ENCODE measurements at places on chromosomes 13 and 19. TPM values are rescaled to one million over a fixed set of nuclear protein-coding genes. Genes with fewer than 3 reads are reported as not detected.

ZNF850 gene
- total RNA-seq = 5.3 TPM

KLK15 gene
- not detected for total RNA-seq

DOCK6 gene
- 2.8 TPM for total RNA-seq

IZUMO4 gene
- total RNA-seq = 2.8 TPM

ZNF726 gene
- total RNA-seq = 8.7 TPM

MPV17L2 gene
- total RNA-seq = 23.4 TPM

PALM gene
- total RNA-seq = not detected

GRIK5 gene
- not detected for total RNA-seq

CD209 gene
- total RNA-seq = not detected

SMARCA4 gene
- 106 TPM for total RNA-seq

ZNF738 gene
- total RNA-seq = 6.5 TPM

RASIP1 gene
- total RNA-seq = not detected

WDR87 gene
- total RNA-seq = not detected

C5AR2 gene
- total RNA-seq = 0.30 TPM

ING1 gene
- total RNA-seq = 19.2 TPM

TRIP10 gene
- total RNA-seq = 38.7 TPM

EBI3 gene
- 0.63 TPM for total RNA-seq

GARIN5A gene
- 0.17 TPM for total RNA-seq

LYL1 gene
- total RNA-seq = not detected

U2AF1L4 gene
- 13.3 TPM for total RNA-seq

DCLK1 gene
- total RNA-seq = 5.2 TPM

RXFP2 gene
- not detected for total RNA-seq

BCL3 gene
- 4.0 TPM for total RNA-seq

AP1M2 gene
- total RNA-seq = 5.8 TPM

PEAK3 gene
- total RNA-seq = 0.35 TPM

DMRTC2 gene
- not detected for total RNA-seq

ZNF548 gene
- total RNA-seq = 11.6 TPM

TMEM145 gene
- total RNA-seq = 0.37 TPM

SGCG gene
- not detected for total RNA-seq

WASF3 gene
- 6.5 TPM for total RNA-seq

IGFL2 gene
- not detected for total RNA-seq

ZNF837 gene
- 0.08 TPM for total RNA-seq

OR7D2 gene
- total RNA-seq = not detected

Measured in HT1080 (cell line).